ENCODE measurements at places on chromosomes 6 and 20.

DNA sequence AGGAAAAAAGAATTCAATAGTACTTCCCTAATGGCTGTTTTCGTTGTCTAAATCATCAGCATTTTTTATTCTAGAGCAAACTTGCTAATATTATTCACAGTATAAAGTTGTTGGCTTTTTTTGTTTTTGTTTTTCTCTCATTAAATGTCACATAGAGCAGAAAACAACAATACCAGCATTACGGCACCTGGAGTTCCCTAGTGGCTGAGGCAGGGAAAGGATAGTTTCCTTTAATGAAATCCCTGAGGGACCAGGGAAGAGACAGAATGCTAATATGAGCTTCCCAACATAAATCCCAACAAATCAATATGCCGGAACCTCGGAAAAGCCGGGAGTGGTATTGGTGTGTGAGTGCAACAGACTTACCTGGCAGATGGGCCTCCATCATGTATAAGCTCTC is 235.2 kb upstream of the ASCC3 start:
- no peak for DNase-seq

DNA sequence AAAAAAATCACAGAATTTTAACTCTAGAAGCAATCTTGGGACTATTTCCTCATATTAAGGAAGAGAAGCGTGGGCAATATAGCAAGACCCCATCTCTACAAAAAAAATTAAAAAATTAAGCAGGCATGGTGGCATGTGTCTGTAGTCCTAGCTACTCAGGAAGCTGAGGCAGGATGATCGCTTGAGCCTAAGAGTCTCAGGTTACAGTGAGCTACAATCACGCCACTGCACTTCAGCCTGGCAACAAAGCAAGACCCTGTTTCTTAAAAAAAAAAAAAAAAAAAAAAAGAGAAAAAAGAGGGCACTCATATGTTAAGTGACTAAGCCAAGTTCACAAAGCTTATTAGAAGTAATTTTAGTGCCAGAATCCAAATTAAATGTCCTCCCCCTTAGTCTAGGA is 100.8 kb downstream of the SESN1 start:
- DNase-seq: no peak

DNA sequence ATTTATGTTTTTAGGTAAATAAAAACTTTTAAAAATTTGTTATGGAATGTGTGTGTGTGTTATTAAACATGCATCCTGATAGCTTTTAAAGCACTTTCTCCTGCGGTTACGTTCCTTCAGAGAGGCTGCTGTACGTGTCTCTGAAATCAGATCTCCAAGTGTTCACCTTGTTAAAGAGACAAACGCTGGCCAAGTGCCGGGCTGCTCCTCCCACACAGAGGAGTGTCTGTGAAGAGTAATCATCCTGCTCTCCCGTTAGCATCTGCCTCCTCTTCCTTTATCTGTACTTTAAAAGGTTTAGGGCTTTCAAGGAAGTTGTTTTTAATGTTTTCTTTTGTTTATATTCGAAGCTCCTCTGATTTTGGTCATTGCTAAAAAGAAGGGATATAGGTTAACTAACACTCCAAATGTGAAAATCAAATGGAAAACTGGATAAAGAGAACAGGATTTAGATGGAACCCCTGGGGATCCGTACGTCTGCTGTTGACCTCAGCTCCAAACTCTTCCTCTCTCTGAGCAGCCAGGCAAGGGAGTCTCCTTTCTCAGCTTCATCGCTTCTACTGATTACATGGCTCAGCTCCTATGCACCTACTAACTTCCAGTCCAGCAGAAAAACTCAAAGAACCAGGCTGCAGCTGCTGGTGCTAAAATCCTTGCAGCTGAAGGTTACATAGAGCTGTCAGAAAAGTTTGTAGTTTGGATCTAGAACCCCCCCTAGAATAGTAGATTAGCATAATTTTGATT is 20.0 kb downstream of the IRF4 start:
- no peak for DNase-seq

DNA sequence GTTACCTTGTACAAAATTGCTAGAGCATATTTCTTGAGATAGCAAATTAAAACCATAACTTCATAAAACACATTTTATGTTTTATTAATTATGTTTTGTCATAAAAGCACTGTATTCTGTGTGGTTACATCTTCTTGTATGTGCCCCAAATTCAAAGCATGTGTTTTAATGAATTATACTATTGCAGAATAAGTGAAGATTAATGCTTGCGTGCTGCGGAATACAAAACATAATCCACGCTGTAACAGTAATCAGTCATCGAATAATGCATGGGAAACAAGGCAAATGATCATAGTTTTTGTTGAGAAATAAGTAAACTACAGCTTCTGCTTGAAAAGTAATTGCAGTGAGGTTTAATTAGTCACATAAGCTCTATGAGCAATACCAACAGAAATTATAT is 459.2 kb upstream of the SOX4 start:
- DNase-seq: no peak

DNA sequence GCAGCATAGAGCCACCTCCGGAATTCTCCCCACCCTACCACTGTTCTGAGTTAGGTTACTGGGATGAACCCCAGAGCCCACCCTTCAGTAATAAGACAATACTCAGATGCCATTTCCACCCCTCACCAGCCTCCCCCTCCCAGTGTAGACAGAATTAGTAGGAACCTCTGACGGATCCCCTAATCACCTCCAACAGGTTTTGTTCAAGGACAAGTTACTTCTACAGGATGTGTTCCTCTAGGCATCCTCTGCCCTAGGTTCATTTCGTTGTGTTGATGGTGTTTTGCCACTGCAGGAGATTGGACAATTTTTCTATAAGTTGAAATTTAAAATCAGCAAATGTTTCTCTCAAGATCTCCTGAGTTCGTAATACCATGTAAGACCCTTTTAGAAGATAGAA is 22.8 kb downstream of the PLEKHG1 start:
- no peak for DNase-seq

- no peak for DNase-seq
Measured at GRCh38 chr6:1031720-1032119, 280.2 kb upstream of the FOXQ1 start.

DNA sequence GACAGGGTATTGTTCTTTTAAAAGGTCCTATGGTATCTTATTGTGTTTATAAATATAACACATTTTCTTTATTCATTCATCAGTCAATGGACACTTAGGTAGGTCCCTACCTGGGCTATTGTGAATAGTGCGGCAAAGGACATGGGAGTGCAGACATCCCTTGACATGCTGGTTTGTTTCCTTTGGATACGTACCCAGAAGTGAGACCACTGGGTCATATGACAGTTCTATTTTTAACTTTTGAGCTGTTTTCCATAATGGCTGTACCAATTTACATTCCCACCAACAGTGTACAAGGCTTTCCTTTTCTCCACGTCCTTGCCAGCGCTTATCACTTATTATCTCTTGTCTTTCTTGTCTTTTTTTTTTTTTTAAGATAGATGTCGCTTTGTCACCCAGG is 627.5 kb downstream of the PRKN start:
- no peak for DNase-seq

DNA sequence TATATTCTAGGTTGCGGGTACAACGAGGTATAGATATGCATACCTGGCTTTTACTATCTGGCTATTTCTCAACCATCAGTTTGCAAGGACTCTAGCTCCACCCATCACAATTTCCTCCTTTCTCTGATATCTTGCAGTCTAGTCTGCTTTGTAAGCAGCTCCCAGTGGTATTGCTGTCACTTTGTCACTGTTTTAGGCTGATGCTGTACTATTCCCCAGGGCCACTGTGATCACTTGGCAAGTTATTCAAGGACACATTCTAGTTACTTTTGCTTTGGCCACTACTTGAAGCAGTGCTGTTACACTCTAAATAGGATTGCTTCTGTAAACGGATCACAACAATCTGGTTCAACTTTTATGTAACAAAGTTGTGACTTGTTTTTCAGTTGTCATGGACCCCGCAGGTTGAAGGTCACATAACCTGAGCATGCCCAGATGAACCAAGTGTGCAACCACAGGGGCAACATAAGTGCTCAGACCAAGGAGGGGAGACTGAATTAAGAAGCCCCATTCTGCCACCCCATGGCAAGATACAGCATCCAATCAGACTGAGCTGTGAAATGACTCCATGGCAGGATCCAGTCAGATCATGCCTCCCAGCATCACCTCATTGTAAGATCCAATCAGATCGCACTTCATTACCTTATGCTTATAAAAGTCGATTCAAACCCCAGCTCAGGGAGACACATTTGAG is 588.4 kb upstream of the CITED2 start:
- DNase-seq: no peak

DNA sequence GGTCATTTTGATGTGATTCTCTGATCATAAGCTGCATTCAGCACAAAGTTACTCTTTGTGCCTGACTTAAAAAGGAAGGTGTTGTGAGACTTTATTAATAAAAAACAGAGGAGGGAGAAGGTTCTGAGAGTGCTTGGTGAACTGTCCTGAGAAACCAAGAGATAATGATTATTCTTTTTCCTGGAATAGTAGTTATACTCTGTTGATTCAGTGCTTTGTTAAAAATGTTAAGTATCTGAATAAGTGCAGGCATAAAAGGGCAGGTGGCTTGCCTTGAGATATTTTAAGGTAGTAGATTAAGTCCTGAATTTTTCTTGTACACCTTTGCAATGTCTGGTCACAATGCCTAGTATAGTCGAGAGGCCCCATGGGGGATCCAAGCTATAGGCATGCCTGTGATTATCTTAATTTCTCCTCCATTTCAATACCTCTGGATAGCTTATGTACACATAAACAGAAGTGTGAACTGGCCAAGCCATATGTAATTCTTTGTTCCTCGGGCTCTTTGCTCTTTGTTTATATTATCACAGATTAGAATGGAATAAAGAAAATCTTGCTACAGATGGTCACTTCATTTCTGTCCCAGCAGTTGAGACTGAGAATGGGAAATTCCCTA is 50.0 kb downstream of the SOBP start:
- no peak for DNase-seq

DNA sequence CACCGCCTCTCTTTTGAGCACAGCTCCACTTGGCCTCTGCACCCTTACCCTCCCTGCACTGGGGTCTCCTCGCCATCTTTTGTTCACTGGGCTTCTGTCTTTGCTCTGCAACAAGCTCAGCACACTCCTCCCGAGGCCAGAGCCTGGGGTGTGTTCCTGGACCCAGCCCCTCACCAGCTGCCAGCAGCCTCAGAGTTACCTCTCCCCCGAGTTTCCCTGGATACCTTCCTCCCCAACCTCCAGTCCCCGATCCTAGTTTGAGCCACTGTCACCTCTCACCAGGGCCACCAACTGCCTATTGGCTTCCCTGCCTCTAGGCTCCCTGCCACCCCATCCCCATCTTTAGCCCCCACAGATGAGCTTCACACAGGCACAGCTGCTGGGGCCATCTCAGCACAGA is 12.3 kb downstream of the CYP21A2 start:
- DNase-seq: no peak

DNA sequence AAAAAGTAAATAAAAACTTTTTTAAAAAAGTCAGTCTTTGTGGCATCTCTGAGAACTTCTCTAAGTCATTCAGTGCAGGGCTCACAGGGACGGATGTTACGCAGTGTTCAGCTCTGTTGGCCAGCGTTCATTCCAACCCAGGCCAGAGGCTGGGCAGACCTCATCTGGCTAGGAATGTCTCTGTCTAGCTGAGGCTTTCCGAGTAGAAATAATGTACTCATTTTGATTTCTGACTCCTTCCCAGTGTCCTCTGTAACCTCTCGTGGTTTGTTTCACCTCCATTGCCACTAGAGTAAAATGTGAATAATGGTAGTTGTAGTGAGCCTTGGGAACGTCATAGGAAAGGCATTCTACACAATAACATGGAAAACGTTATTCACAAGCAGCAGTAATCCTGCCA is 135.1 kb downstream of the TMEM242 start:
- DNase-seq: no peak

- no peak for DNase-seq
Measured at GRCh38 chr6:37033819-37034795, 28.7 kb downstream of the FGD2 start.

- no peak for DNase-seq
Measured at GRCh38 chr20:43571771-43572170, 12.9 kb downstream of the SGK2 start.

Data from activated CD4-positive, alpha-beta T cell treated with anti-CD3 and anti-CD28 coated beads, Interleukin-2, Interleukin-6, amounts not matched to agents 100 ng/mL and 50 ng/mL, durations not matched to agents 16 hours and 8 hours (primary cell).